ENCODE measurements at places on chromosomes 3 and 15.

DNA sequence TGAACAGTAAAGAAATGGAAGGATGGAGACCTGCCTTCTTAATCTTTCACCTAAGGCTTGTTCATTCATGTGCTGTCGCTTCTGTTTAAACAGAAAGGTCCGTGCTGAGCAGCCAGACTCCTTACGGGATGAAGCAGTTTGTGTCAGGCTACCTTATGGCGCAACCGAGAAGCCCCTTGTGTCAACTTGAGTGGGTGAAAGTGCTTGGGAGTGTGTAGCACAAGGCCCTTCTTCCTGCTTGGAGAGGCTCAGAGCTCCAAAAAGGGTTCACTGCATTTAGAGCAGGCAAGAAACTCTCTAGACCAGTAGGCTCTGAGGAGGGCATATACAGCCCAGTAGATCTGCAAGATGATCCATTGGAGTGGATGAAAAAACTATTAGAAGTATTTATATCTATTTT, 16.0 kb downstream of the CAPN3 start:
- DNase-seq: no peak

DNA sequence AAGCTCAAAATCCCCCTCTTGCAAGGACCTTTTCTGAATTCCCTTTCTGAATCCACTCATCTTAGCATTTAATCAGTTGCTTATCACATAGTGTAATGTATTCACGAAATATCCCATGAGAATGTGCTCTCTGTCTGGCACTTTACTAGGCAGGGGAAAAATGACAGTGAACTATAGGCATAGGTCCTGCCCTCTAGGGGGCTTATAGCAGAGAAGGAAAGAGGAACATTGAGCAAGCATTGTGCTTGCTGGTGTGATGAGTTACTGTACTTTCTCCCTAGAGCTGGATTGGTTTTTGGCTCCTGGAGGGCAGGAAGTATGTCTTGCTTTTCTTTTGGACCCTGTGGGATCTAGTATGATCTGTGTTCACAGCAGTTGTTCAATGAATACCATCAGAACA, 26.5 kb downstream of the DUOX2 start:
- DNase-seq: no peak

GRCh38 chr3:62373714-62374333, 474 bp upstream of the FEZF2 start:
- no peak for DNase-seq

- DNase-seq: no peak
These were observed 167.9 kb upstream of the PRICKLE2 start for GRCh38 chr3:64393193-64393592.

- DNase-seq: no peak
These were observed 124.6 kb downstream of the NTRK3 start for GRCh38 chr15:88131937-88132336.

GRCh38 chr15:38897551-38897950, 332.9 kb upstream of the RASGRP1 start:
- DNase-seq: no peak

DNA sequence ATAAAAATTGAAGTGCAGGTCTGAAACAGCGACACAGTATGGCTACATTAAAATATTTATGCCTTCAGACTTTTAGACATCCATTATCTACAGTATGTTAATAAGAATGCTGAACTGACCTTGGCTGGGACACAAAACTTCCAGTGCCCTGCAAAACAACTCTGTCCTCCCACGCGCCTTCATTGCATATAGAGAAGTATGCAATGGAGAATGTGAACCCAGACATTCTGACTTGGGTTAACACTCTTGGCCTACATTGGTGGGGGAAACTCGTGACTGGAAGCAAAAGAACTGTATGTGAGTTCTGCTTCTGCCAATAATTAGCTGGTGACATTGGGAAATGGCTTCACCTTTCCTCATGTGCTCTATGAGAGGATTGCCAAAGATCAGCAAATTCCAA, 110.5 kb upstream of the SLC24A5 start:
- no peak for DNase-seq

- DNase-seq: no peak
These were observed 125.0 kb downstream of the CHSY1 start for GRCh38 chr15:101126618-101127505.

GRCh38 chr3:45537970-45538640, 56.4 kb upstream of the LIMD1 start:
- peak; percentile 76 for DNase-seq

GRCh38 chr3:139472380-139473010, 3.8 kb downstream of the RBP2 start:
- DNase-seq: no peak

GRCh38 chr3:5310509-5310908, 123.0 kb downstream of the EDEM1 start:
- DNase-seq: no peak

GRCh38 chr3:14481646-14482036, 58.5 kb downstream of the GRIP2 start:
- no peak for DNase-seq

DNA sequence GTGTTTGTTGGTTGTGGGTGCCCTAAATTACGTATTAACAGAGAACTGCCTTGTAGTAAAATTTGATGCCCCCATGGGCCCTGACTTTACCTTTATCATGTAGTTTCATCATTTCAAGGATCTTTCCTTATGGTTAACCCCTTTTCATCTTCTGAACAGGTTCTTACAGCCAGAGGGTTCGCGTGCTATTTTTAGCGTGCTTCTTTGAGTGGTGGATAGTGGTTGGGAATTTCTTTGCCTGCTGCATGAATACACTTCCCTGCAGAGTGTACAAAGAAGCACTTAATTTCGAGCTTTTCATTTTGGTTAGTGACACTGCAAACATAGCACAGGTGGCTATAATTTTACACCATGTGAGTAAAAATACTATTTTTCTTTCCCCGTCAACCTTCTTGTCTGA, 231.8 kb downstream of the ROBO2 start:
- no peak for DNase-seq

DNA sequence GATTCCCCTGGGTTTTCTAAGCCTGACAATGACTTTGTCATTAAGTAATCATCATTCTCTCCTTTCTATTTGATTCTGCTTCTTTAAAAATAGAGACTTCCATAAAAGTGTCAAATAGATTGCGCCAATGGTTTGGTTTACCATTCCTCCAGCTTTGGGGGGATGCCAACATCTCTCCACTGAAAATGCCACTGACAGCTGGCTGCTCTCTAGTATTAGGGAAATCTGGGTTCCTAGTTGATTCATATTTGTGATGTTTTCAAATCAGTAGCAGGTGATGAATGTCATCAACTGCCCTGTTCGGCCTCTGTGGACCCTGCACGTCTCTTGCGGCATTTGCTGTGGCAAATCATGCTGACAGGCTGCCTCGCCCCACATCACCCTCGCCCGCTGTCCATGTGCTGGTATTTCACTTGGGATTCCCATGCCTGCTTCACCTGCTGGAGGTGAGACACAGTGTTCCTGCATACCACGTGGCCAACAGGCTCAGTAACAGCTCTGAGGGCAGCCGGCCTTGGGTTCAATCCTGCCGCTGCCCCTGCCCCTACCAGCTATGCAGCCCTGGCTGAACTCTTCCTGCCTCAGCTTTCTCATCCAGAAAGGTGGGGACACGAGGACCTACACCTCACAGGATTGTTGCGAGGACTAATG, 28.1 kb downstream of the ZXDC start:
- peak; percentile 46 for DNase-seq

- DNase-seq: no peak
These were observed 169.7 kb upstream of the AGTR1 start for GRCh38 chr3:148528024-148528423.

DNA sequence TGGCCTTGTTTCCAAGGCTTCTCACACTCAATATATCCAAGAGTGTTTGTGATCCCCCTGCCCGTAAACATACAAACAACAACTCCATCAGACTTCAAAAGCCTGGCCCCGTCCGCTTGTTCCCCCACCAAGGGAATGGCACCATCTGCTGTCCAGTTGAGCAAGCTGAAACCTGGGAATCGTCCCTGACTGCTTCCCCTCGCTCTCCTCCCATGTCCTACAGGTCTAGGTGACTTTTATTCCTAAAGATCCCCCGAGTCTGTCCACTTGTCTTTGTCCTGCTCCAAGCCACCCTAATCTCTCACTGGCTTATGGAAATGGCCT, 27.9 kb upstream of the FAM174B start:
- DNase-seq: no peak

DNA sequence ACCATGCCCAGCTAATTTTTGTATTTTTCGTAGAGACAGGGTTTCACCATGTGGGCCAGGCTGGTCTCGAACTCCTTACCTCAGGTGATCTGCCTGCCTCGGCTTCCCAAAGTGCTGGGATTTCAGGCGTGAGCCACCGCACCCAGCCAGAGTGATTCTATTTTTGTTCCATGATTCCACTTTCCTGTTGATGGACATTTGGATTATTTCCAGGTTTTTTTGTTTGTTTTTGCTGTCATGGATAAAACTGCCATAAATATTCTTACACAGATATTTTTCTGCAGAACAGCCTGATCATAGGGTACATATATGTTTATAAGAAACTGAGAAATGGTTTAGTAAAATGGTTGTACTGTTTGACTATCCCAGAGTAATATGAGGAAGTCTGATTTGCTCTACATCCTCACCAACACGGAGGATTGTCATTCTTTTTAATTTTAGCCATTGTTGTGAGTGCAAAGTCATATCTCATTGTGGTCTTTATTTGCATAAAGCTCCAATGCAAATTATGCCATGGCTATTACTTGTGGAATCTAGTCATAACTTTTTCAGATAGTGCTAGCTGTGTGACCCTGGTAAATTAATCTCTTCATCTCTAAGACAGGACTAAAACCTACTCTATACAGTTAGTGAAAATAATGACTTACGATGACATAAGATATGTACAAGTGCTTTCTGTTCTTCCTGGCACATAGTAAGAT, 42.7 kb downstream of the MAP6D1 start:
- DNase-seq: no peak

- DNase-seq: no peak
These were observed 120.3 kb downstream of the KCNAB1 start for GRCh38 chr3:156240642-156241041.

GRCh38 chr3:25971736-25972135, 181.8 kb downstream of the OXSM start:
- no peak for DNase-seq

DNA sequence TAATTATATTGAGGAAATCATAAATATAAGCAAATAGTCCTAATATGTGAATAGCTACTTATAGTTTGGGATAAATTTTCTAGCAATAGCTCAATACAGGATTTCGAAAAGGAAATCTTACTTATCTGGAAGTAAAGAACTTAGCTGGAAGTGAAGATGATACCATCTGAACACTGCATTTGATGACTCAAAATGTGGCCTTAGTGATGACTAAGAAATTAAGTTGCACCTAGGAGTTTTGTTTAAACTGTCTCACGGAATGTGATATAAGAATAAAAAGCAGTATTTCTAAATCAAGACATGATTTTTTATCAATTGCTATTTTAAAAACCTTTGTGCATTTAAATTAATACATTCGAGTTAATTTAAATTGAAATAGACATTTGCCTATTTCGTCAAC, 91.2 kb downstream of the EOMES start:
- no peak for DNase-seq

DNA sequence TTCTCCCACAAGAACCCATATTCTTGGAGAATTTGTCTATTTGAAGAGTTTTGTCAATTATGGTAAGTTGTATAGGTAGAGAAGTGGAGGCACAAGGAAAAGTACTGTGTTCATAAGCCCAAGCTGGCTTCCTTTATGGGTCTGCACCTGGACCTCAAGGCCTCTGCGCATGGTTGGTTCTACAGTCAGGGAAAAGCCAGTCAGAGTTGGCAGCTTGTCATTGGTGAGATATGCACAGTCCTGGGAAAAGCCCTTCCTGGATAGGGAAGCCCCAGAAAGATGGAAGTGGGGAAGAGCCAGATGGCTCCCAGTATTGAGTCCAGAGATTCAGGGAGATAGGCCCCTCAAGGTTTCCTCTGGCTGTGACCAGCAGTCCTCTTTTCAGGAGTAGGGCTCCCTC, 15.8 kb downstream of the BOC start:
- no peak for DNase-seq

DNA sequence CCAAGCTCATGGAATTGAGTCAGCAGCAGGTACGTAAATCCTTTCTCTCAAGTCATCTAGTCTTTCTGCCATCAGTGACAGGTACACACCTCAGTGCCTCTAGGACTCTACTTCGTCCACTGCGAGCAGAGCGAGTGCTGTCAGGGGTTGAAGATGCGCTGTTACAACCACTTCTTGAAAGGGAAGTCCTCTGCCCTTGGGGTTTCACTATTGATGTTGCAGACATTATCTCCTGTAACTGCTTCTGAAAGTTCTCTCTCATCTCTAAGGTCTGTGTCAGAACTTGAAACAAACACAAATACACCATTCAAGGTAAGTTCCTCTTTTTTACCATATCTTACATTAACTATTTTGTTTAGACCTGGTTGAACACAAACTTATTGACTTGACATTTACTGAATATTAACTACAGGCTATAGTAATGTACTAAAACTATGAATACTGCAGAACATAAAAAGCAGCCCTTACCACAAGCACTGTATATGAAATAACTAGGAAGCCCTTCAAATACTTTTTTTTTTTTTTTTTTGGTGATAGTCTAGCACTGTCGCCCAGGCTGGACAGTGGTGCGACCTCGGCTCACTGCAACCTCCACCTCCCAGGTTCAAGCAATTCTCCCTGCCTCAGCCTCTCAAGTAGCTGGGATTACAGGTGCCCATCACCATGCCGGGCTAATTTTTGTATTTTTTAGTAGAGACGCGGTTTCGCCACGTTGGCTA, 41.5 kb downstream of the TOPBP1 start:
- DNase-seq: no peak

- no peak for DNase-seq
These were observed 53.3 kb downstream of the PPP2R3A start for GRCh38 chr3:136018876-136019275.

GRCh38 chr15:82135638-82136037, 89.8 kb upstream of the MEX3B start:
- DNase-seq: no peak

DNA sequence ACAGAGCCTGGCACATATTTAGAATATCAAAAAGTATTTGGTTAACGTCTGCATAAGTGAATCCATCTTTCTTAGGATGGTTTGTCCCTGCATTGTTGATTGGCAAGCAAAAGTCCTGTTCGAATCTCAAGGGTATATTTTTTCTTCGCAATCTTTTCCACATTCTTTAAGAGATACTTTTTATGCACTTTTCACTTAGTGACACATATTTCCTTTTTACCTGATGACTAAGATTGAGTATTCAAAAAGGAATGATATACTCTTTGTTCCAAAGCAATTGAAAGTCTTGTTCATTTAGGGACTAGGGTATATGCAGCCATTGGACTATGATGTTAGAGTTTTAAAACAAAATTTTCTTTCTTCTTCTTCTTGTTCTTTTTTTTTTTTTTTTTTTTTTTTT, 349.9 kb downstream of the NLGN1 start:
- DNase-seq: no peak

GRCh38 chr3:157069846-157070677, 89.9 kb downstream of the CCNL1 start:
- no peak for DNase-seq

Measured in left forelimb (tissue), 1 donor.